ENCODE measurements at places on chromosomes 5 and 9.
A peak's percentile ranks its signal among the peaks of the same experiment; 100 is the strongest.

DNA sequence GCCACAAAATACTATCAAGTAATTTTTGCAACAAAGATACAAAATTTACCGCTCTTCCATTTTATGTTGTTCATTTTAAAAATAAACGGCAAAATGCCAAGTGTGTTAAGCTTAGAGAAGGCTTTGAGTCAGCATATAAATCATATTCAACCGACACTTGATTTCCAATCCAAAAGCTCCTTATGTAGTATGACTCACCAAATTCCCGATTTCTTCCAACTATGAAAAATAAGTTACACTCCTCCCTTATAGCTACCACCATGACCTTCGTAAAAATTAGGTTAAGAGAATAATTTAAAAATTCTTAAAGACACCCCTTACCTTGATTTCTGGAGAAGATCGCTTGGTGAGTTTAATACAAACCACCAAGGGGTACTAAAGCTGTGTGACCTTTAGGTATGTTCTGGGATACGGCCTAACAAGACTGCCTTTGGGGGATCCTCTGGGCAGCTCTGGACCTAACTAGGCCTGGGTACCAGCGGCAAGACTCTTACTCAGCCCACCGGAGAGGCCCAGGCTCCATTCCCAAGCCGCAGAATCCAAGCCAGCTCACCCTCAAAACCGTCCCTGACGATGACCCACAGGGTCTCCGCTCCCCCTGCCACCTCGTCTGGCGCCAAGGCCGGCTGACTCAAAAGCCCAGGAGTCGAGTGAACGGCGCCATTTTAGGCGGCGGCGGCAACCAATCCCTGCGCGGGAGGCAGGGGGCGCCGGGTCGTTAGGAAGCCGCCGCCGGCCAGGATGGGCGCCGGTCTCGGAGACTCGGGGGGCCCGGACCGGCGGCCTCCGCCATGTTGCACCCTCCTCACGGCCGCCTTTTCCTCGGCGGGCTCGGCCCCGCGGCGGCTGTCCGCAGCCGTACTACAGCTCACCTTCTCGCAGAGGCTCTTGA lies 739 bp downstream of the PPP2CA start:
- DNase-seq = peak; percentile 67

- DNase-seq = no peak
Measured at GRCh38 chr9:128625391-128626146, 31.1 kb downstream of the DYNC2I2 start.

- no peak for DNase-seq
Measured at GRCh38 chr9:73348471-73348870, 196.8 kb downstream of the ANXA1 start.

DNA sequence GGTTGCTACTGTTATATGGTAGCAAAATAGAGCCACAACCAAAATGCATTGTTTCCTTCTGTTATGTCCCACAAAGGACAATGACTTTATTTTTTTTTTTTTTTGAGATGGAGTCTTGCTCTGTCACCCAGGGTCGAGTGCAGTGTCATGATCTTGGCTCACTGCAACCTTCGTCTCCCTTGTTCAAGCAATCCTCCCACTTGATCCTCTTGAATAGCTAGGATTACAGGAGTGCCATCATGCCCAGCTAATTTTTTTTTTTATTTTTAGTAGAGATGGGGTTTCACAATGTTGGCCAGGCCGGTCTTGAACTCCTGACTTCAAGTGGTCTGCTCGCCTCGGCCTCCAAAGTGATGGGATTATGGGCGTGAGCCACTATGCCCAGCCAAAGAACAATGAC lies 527.7 kb upstream of the SGCD start:
- no peak for DNase-seq

GRCh38 chr5:116573702-116574366 lies 789 bp downstream of the SEMA6A start:
- DNase-seq = peak; percentile 9

DNA sequence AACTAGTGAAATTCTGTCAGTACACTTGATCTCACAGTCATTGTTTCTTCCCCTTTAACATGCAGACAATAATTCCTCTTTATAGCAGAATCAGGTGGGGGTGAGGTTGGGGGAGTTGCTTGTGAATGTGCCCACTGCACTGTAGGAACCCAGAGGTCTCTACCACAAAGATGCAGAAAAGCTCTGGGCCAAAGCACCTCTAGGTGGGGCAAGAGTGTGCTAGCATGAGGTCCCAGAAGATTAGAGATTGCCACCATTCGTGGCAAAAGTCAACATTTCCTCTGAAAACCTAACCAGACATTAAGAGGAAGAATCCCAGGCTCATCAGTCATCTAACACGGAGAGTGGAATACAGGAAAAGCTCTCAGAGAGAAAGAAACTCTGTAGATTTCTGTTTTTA lies 74.5 kb downstream of the PTCD2 start:
- no peak for DNase-seq

GRCh38 chr9:101995231-101995630 lies 256.8 kb upstream of the GRIN3A start:
- no peak for DNase-seq

DNA sequence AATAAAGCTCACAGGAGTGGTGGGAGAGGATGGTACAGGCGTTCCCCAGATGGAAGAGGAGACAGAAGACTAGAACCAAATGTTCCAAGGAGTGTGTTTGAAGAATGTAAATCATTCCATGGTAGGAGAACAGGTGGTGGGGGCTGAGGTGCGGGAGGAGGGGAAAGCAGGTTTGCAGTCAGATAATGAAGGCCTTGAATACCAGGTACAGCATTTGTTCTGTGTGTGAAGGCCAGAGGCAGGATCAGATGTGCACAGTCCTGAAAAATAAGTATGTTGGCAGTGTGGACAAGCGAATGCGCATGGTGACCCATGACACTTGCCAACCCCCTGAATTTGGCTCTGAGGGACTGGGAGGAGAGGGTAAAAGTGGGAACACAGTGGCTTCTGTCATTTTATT lies 59.9 kb upstream of the ALDH1B1 start:
- DNase-seq = no peak

DNA sequence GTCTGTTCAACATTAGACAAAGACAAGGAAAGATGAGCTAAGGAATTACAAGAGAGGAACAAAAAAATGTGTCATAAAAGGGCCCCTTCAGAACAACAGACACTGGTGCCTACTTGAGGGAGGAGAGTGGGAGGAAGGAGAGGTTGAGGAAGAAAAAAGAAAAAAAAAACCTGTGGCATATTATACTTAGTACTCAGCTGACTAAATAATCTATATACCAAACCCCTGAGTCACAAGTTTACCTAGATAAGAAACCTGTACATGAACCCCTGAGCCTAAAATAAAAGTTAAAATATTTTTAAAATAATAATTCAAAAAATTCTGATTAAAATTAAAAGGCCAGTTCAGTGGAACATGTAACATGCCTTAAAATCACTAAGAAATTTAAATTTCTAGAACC lies 107.3 kb downstream of the MTREX start:
- peak; percentile 35 for DNase-seq

- no peak for DNase-seq
Measured at GRCh38 chr9:87651431-87651830, 74.5 kb upstream of the CTSL start.

GRCh38 chr5:35442885-35443639 lies 174.6 kb upstream of the SPEF2 start:
- no peak for DNase-seq

DNA sequence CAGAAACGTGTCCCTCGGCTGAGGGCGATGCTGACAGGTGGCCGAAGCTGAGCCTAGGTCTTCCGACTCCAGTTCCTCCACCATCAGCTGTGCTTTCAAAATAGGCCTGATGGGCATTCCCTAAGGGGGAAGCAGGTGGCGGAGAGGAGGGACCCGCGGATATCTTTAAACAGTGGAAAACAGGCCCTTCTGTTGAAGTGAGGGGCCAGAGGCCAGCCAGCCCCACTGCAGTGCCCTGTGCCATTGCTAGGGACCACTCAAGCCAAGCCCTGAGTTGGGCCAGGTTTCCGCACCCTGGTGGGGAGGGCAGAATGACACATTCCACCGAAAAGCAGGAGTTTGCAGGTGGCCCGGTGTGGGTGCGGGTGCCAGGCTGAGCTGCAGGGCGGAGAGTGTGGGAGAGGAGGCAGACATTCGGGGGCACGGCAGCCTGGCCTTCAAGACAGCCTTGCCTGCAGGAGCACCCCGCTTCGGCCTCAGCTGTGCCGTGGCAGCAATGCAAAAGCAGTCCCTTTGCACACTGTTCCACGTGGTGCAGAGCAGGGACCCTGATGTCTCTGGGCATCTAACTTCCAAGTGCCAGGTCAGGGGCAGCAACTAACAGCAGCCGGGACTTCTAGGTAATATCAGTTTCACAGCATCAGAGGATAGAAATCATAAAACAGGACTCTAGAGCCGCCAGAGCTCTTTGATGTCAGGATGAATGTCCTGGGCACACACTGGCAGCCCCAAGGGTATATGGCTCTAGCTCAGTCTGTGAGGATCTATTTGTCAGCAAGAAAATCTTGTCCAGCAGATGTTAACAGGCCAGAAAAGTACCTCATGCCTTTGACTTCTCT lies 17.2 kb downstream of the HNRNPH1 start:
- DNase-seq = no peak

GRCh38 chr9:90331826-90332575 lies 310.6 kb downstream of the DIRAS2 start:
- peak; percentile 9 for DNase-seq

DNA sequence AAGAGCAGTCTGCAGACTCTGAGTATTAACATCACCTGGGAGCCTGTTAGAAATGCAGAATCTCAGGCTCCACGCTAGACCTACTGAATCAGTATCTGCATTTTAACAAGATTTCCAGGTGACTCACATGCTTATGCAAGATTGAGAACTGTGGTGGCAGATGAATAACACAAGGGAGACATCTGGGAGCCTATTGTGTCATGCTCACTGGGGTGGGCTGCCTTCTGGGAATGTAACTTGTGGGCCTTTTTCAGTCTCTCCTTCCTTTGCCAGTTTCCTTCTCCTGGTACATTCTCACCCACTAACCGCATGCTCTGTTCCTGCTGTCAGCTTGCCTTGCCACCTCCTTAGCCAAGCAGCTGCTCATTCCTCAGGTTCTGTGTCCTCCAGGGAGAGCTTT lies 176.6 kb upstream of the C9orf72 start:
- no peak for DNase-seq

- no peak for DNase-seq
Measured at GRCh38 chr9:87944682-87945081, 26.9 kb downstream of the SPATA31C1 start.

DNA sequence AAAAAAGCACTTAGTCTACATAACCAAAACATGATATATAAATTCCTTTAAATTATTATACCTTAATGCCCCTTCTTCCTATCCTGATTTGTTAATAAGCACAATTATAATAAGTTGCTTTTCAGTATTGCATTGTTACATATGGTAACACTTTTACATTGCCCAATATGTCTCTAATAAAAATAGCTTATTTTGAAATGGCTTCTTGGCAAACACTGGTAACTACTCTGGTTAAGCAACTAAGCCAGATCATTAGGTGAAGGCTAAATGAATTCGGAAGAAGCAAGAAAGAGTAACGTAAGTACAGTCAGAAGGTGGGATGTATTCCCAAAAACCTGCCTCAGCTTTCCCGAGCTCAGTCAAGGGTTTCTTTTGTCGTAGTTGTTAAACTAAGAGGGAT lies 85.3 kb downstream of the TTC39B start:
- DNase-seq = no peak

DNA sequence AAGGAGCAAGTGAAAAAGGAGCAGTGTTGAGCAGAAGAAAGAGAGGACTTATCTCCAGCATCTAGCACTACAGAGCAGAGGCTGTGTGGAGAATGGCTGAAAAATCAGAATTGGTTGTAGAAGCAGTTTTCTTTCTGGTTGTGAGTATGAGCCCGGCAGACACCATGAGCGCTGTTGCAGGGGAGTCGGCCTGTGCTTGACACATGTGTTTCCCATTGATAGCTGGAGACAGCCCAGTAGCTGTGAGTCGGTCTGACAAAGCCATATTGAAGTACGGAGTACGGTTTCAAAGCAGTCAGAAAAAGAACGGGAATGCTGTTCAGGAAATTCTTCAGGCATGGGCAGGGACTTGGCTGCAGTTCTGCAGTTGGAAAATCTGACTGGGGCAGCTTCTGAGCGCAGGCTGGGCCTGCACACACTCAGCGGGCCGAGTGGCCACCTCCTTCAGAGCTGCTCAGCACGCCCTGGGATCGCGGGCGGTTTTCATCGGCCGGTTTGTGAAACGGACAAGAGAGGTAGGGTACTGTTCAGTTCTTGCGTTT lies at the start of gene SGCD:
SGCD (plus strand) TSS at position 447 of the 542 bp plus-strand sequence.
- no peak for DNase-seq

DNA sequence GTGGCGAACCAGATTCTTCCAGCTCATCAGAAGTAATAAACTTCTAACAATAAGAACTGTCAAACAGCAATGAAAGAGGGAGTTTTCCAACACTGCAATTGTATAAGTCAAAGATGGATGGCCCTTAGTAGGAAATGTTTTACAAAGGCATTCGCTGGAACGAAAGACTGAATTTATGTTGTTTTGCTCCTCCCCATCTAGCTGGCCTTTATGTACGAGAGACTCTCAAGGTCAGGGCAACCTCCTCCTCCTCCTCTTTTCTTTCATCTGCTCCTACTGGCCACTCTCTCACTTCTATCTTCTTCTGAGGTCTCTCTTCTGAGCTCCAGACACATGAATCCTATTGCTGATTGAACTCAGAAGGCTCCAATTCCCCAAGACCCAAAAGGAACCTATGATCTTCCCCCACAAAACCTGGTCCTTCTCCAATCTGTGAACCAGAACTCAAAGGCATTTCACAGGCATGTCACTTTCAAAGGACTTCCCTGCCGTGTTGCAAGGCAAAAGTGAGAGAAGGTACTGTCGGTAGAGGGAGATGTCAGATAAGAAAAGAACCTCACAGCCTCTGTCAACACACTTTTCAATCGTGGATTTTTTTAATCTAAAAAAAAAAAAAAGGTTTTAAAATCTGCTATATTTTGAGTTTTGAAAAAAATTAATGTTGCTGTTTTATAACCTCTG lies 28.5 kb upstream of the PUM3 start:
- DNase-seq = peak; percentile 18

DNA sequence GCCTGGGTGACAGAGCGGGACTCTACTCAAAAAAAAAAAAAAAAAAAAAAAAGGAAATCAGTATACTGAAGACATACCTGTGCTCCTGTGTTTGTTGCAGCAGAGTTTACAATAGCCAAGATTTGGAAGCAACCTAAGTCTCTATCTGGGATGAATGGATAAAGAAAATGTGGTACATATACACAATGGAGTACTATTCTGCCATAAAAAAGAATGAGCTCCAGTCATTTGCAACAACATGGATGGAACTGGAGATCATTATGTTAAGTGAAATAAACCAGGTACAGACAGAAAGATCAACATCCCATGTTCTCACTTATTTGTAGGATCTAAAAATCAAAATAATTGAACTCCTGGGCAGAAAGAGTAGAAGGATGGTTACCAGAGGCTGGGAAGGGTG lies 22.9 kb downstream of the ADAM19 start:
- no peak for DNase-seq

DNA sequence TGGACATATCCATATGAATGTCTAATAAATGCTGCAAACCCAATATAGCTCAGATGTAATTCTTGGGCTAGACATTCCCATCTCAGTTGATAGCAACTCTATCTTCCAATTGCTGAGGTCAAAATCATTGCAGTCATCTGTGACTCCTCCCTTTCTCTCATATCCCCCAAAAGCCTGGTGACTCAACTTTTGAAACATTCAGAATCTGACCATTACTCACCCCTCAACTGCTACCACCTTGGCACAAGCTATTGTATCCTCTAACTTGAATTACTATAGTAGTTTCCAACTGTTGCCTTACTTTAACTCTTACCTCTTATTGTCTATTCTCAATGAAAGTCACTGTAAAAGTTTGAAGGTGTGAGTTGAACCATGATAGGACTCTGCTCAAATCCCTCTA lies 600.1 kb upstream of the RGMB start:
- DNase-seq = no peak

All from LoVo (cell line).